ENCODE measurements at places on chromosomes 2 and 18.

- DNase-seq, result no peak
Measured at GRCh38 chr2:119264781-119265692, 41.4 kb downstream of the STEAP3 start.

DNA sequence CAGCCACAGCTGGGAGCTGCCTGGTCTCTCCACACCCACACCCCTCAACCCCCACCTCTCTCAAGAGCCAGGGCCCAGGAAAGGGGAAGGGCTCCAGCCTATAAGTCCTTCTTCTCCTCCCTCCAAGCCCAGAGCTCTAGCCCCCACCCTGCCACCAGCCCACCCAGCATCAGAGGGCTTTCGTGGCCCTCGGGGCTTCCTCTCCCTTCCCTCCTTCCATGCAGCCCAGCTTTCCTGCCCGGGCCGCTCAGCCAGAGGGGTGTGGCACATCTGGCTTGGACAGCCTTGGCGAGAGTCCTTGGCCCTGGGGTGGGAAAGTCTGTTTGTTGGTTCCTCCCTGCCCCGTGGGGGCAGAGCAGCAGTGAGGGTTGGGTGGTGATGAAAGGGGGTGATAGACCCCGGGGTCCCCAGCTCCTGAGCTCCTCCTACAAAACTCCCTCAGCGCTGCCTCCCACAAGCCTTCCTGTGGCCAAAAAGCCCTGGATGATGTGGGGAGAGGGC, 7.0 kb downstream of the TNS1 start:
- no peak for DNase-seq

GRCh38 chr2:19086231-19086651, 272.2 kb downstream of the OSR1 start:
- DNase-seq, result no peak

DNA sequence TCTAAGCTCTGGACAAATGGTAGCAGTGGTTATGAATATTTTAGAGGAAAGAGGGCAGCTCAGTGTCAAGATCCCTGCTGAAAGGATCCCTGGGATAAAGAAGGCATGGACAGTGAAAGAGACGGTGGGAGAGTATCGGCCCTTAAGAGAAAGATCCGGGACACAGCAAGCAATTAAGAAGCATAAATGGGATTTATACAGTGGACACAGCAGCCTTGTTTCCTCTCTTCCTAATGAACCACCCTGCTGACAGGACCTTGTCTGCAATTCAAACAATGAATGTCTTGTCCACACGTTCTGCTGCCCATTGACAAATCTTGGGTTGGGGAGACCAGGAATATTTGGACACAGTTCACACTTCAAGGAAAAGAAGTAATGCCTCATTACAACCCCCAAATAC, 16.5 kb downstream of the CPLX4 start:
- DNase-seq, result no peak

DNA sequence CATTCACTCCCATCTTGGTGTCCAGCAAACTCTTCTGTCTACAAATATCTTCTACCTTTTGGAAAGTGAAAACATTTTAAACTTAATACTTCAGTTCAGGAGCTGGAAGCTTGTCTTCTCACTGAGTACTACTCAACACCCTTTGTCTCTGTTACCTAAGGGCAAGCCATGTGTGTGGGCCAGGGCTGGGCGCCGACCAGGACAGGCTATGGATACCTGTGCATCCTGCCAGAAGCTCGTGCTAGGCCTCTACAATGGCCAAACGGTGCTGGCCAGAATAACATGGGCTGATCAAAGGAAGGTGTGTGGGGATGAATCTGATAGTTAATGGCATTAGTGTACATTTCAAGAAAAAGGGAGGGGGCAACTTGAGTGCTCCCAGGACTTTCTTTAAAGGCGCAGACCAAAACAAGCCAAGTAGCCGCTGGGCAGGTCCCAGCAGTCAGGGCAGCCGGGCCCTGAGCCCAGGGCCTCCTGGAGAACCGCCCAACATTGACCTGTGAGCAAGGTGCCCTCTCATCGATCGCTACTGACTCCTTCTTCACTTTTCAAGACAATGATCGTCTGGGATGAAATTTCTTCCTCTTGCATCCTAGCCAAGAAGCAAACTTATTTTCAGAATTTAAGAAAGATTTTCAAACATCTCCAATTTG, 29.0 kb upstream of the ID2 start:
- no peak for DNase-seq

DNA sequence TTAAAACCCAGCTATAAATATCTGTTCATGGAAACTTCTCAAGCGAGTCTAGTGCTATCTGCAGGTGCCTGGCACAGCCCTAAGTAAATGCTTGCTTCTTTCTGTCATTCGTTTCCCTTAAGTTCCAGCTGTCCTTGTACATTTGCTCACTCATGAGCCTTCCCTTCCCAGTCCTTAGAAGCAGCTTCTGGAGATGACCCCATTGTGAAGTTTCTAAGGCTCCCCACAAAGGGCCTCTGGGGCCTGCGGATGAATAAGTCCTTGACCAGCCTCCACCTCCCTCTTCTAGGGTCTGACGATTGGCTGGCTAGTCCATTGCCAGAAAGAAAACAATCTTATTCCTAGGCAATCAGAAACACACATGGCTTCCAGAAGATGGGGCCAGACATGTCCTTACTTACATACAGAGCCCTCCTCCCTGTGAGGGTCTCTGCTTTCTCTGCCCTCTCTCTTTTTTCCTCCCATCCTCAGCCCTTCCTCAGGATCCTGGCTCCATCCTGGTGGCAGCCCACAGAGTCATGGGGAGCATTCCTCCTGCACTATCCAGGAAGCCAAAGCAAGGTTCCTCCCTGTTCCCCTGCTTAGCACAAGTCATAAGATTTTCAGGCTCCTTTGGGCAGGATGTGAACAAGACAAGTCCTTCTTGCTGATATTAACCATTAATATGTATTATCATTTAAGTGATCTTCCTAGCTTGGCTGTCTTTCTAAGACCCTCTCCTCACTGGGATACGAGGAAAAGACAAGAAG, 87.3 kb downstream of the TNFRSF11A start:
- DNase-seq, result no peak

DNA sequence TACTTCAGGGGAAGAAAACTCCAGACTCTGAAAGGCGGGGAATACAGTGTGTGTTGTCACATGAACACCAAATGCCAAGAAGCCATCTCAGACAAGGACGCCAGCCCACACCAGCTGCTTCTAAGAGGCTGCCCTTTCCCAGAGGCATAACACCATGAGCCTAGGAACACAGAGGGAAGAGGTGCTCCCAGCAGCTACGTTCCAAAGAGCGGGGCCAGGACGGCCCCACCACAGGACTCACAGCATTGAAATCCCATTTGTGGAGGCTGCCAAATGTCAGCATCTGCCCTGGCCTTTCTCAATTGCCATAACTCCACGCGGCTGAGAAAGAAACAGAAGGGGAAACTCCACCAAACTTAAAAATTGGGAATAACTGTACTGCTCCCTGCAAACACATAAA, 20.1 kb upstream of the ID2 start:
- no peak for DNase-seq

- DNase-seq, result peak; percentile 68
Measured at GRCh38 chr2:235746257-235746934, 252.6 kb downstream of the AGAP1 start.

GRCh38 chr2:43343573-43344304, 117.3 kb upstream of the ZFP36L2 start:
- DNase-seq, result peak; percentile 67

DNA sequence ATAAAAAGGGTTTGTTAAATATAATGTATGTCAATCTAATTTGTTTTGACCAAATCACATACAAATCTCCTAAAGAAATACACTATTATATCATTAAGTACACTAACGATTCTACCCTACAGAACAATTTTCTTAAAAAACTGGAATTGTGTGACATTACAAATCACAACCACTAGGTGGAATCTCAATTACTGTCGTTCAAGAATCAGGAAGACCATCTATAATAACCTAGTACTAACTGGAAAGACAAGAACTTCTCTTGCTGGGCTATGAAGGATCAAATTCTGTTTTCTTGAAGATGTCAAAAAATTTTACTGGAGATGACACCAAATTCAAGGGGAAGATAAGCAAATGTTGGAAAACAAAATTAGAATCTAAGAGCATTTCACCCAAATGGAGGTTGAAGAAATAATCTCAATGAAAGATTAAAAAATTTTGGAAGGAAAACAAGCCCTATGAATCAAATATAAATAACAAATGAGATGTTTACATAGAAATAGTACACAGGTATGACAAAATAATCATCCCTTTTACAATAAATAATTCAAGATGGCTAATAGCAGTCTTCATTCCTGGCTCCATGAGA, 110.9 kb downstream of the STK39 start:
- no peak for DNase-seq

- no peak for DNase-seq
Measured at GRCh38 chr2:59184276-59185020, 943.3 kb upstream of the FANCL start.

GRCh38 chr2:194383401-194383800, 1273.6 kb upstream of the SLC39A10 start:
- no peak for DNase-seq

GRCh38 chr18:33424266-33424946, 16.1 kb downstream of the CCDC178 start:
- no peak for DNase-seq
